ENCODE measurements at places on chromosomes 7 and 10.
A peak's percentile ranks its signal among the peaks of the same experiment; 100 is the strongest.

- no peak for DNase-seq
Measured at GRCh38 chr7:31458203-31458602, 55.7 kb upstream of the ITPRID1 start.

- peak; percentile 70 for DNase-seq
Measured at GRCh38 chr10:47340608-47341170, 7.5 kb upstream of the RBP3 start.

DNA sequence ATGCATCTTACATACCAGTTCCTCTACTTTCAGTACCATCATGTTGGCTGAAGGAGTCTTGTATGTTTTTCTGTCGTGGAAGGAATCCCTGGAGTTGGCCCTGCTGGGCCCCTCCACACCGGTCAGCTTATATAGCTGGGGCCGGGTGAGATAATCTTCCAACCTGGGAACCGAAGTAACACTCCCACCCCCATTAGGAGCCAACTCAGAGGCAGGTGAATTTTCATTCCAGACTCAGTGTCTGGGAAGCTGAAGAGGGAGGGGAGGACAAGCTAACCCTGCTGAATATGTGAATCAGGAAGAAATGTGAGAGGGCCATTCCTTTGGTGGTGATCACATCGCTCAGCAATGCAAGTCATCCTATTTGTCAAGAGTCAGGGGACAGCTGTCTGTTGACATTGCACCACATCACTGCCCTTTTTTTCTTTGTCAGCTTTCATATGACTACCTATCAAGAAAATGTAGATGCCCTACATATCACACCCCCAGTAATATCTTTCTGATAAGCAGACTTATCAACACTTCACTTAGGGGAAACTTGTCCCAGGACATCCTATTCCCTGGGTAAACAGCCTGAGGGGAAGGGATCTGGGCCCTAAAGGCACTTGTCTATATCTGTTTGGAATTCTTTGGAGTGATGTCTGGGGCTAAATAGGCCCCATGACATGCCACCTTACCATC lies at the start of gene ANKRD1:
Gene ANKRD1 (minus strand): TSS at position 102 of the 681 bp plus-strand sequence. CDS start 60 bp downstream, at position 42.
- DNase-seq = peak; percentile 27

DNA sequence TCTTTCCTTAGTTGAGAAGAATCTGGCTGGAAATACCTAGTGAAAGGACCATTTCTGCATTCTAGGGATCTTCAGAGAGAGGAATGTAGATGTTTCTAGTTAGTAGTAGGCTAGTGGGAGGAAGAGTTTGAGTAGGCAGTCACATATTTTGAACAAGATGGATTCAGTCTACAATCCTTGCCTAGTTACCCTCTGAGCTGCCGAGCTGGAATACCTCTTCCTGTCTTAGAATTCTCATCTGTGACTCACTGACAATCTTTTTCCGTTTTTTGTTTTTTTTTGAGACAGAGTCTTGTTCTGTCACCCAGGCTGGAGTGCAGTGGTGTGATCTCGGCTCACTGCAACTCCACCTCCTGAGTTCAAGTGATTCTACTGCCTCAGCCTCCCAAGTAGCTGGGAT lies 30.7 kb upstream of the PLPP4 start:
- DNase-seq = no peak

GRCh38 chr10:19332304-19332703 lies 283.7 kb downstream of the MALRD1 start:
- no peak for DNase-seq

GRCh38 chr10:52879091-52879807 lies 106.7 kb upstream of the MBL2 start:
- DNase-seq = no peak

DNA sequence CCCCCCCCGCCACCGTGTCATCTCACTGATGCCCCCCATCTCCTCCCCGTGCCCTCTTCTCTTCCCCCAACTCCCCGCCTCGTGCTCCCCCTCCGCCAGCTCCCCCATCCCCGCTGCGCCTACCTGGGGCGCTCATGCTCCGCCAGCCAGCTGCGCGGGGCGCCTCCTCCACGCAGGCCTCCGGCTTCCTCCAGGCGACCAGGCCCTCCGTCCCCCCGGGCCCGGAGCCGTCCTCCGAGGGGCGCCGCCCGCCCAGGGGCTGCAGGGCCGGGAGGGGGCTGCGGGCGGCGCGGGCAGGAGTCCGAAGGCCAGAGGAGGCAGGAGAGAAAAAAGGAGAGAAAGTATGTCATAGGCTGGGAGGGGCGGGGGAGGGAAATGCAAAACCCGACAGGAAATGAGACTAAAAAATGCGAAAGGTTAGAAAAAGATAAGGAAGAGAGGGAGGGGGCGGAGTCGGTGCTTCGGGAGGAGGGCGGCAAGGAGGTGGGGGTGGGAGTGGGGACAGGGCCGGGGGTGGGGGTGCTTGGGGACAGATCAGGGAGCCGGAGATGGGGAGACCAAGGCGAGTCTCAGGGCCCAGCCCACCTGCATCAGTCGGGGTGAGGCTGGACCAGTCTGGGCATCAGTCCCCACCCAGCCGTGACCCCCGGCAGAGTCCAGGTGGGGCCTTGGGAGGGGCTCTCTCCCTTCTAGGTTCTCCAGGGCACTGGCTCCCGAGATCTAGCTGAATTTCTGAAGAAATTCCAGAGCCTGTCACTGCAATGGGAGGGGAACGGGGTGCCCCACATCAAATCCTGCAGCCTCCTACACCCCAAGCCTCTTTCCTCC lies at the start of gene CARD11:
Gene CARD11 (minus strand): TSS at position 324 of the 828 bp plus-strand sequence. CDS start 85,361 bp downstream, outside the sequence.
- no peak for DNase-seq

GRCh38 chr7:116978006-116978405 lies 24.7 kb downstream of the ST7 start:
- no peak for DNase-seq

- no peak for DNase-seq
Measured at GRCh38 chr7:6545398-6546126, 5.7 kb downstream of the GRID2IP start.

DNA sequence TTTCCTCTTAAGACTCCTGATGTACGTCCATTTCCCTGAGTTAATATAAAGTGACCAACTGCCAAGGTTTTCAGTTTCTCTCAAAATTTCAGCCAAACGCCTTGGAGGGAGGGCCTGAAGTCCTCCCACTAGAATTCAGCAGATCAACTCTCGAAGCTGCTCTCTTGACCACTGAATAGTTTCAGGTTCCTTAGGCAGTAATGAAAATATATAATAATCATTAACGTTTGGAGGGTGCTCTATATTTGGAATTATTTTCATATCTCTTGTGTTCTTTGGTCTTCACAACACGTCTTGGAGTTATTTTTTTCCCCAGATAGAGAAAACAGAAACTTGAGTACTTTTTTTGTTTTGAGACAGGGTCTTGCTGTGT lies 123.6 kb upstream of the SFMBT2 start:
- no peak for DNase-seq

- no peak for DNase-seq
Measured at GRCh38 chr7:99098286-99098823, 45.6 kb downstream of the SMURF1 start.

GRCh38 chr10:58467931-58468635 lies 44.6 kb upstream of the BICC1 start:
- no peak for DNase-seq

- DNase-seq = no peak
Measured at GRCh38 chr7:29626730-29627129, 63.1 kb downstream of the PRR15 start.

DNA sequence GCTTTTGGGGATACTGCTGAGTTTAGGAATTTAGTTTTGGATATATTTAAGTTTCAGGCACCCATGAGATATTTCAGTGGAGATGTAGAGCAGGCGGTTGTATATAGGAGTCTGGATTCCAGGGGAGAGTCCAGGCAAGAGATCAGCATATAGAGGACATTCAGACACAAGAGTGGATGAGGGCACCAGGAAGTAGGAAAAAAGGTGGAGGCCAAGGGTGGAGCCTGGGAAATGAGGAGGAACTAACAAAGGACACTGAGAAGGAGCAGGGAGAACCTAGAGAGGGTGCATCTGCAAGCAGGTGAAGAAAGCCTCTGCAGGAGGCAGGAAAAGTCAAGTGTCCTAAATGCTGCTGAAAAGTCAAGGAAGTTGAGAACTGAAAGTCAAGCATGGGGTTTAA lies 13.1 kb upstream of the PDLIM1 start:
- DNase-seq = no peak

GRCh38 chr7:36814311-36814710 lies 90.0 kb upstream of the AOAH start:
- no peak for DNase-seq

DNA sequence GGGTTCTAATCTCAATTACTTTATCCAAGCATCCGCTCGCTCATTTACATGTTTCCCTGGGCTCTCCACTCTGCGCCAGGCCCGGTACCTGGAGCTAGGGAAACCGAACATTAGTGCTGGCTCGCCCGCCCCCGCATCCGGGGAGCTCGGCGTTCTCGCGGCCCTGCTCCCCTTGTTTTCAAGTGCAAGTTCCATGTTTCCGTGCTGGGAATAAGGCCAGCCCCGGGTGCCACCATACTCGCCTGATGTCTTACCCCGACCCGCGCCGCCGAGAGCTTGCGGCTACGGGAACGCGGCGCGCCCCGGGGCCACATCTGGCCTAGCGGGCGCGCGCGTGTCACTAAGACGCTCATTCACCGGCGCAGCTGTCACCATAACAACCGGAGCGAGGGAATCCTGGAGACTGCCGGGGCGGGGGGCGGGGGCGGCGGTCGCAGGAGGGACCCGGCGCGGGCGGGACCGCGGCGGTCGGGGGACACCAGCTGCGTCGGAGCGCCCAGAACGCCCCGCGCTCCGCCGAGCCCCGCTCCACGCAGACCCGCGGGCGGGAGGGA lies at the start of gene NEURL1:
Gene NEURL1 (plus strand): TSS at position 344 of the 554 bp plus-strand sequence. CDS start 683 bp downstream, outside the sequence.
- DNase-seq = peak; percentile 55

DNA sequence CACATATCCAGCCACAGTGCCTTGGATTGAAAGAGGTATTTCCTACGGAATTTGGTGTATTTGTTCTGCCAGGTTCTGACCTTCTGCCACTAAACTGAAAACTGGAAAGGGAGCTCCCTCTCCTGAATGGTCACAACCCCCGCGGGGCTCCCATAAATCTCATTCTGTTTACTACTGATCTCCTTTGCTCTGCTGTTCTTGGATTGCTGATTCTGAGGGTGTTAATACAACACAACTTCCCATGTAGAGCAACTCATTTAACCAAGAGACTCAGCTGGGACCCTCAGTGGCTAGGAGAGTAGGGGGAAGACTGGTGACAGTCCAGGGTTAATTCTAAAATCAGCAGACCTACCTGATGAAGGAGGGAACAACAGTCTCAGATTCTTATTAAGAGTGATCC lies 662.9 kb downstream of the INHBA start:
- DNase-seq = no peak

DNA sequence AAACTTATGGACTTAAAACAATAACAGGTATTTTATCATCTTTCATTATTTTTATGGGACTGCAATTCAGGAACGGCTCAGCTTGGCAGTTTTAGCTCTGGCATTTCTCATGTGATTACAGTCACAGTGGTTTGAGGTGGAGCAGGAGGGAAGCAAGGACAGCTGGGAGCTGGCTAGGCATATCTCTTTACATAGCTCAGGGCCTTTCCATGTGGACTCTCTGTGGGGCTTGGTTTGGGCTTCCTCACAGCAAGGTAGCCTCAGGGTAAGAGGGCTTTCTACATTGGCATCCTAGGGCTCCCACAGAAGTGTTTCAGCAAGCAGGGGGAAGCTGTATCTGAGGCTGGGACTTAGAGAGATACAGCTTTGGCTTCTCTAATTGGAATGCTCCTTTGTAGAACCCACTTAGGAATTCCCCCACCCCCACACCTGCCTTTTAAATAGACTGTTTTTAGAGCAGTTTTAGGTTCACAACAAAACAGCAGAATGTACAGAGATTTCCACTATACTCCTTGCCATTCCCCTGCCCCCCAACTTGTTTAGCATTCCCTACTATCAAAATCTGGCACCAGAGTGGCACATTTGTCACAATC lies 26.6 kb upstream of the SDHAF3 start:
- DNase-seq = no peak

- DNase-seq = peak; percentile 58
Measured at GRCh38 chr10:103273041-103273441, 3.9 kb upstream of the INA start.

DNA sequence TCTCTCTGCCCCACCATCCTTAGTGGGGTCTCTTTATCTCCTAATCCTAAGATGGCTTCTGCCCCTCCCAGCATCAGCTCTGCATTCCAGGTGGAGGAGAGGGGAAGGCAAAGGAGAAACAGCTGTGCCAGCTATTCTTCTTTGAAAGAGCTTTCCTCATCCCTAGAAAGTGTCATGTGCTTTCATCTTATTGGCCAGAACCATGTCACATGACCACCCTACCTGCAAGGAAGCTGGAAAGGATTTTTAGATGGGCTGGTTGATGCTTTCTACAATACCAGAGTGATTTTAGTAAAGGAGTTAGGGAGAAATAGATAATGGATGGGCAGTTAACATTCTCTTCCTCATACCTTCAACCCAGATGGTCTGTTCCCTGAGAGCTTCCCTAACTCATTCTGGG lies 141.1 kb downstream of the INSYN2A start:
- no peak for DNase-seq

DNA sequence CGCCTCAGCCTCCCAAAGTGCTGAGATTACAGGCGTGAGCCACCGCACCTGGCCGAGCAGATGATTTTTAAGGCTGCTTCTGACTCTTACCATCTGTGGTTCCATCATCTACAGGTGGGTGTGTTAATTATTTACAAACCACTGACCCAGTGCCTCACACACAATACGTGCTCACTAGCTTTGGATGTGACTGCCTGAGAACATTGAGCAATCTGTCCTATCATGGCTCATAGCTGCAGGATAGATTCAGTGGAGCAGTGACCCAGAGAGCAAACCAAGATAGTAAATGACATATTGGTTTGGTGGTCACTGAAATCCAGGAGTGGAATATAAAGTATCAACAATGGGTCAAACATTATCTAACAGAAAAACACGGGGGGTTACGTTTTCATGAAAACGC lies 24.1 kb downstream of the GPAM start:
- no peak for DNase-seq

GRCh38 chr10:20002657-20003056 lies 186.4 kb downstream of the PLXDC2 start:
- DNase-seq = no peak

- no peak for DNase-seq
Measured at GRCh38 chr7:26863518-26864308, 677 bp downstream of the SKAP2 start.

- DNase-seq = peak; percentile 52
Measured at GRCh38 chr10:125026974-125027735, 85.2 kb downstream of the ZRANB1 start.

DNA sequence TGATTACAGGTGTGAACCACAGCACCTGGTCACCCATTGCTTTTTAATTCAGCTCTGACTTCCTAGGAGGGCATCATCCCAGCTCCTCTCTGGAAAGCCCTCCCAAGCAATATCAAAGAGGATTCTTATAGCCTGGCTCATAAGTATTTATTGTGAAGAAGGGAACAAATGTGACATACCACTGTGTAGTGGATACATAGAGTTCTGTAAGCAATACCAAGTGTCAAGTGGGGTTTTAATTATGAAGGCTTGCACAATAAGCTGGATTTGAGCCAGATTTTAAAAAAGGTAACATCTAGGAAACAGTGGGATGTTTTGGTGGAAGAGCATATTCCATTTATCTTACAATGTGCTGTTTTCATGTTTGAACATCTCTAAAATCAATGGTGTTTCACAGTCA lies 19.0 kb upstream of the PRTFDC1 start:
- no peak for DNase-seq

DNA sequence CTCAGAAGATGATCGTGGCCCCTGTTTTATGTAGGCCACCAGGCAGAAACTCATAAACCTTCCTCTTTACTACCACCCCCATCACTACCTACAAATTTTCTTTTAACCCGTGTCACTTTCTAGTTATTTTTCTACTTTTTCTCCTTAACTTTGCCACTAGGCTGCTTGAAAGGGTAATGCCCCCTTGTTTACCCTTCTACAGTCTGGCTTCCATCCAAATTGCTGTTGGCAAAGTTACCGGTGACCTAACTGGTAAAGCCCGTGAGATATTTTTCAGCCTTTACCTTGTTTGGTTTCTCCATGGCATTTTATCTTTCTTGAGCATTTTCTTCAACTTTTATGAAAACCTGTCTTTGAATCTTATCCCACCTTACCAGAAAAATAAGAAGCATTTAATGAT lies 153.0 kb downstream of the WNT2 start:
- DNase-seq = no peak
